Renal pelvis (tissue), 12 donors: ENCODE measurements at places on chromosomes 7 and 10. TPM values are rescaled to one million over a fixed set of nuclear protein-coding genes. Genes with fewer than 3 reads are reported as not detected.

Gene AEBP1
- polyA plus RNA-seq, result 65.2 TPM

Gene HOXA10
- polyA plus RNA-seq, result 137 TPM

Gene ELOVL3
- polyA plus RNA-seq, result 2.1 TPM

Gene NPFFR1
- 0.12 TPM for polyA plus RNA-seq

Gene CCDC172
- polyA plus RNA-seq, result not detected

Gene ZCCHC24
- polyA plus RNA-seq, result 18.3 TPM

Gene HPS1
- polyA plus RNA-seq, result 43.5 TPM

Gene CPN1
- polyA plus RNA-seq, result 3.8 TPM

Gene NRAP
- polyA plus RNA-seq, result 0.03 TPM

Gene PAPSS2
- 28.8 TPM for polyA plus RNA-seq

Gene INMT
- 1.5 TPM for polyA plus RNA-seq
